Fibroblast of skin of right biceps (primary cell): ENCODE measurements at places on chromosomes 12 and 14.

DNA sequence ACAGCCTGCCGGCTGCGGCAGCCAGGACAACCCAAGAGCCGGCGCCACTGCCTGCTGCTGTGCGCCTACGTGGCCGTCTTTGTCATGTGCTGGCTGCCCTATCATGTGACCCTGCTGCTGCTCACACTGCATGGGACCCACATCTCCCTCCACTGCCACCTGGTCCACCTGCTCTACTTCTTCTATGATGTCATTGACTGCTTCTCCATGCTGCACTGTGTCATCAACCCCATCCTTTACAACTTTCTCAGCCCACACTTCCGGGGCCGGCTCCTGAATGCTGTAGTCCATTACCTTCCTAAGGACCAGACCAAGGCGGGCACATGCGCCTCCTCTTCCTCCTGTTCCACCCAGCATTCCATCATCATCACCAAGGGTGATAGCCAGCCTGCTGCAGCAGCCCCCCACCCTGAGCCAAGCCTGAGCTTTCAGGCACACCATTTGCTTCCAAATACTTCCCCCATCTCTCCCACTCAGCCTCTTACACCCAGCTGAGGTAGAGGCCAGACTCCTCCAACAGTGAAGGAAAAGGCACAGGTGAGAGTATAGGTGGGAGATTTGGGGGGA lies 10.3 kb downstream of the ZBTB39 start:
- no peak for DNase-seq

DNA sequence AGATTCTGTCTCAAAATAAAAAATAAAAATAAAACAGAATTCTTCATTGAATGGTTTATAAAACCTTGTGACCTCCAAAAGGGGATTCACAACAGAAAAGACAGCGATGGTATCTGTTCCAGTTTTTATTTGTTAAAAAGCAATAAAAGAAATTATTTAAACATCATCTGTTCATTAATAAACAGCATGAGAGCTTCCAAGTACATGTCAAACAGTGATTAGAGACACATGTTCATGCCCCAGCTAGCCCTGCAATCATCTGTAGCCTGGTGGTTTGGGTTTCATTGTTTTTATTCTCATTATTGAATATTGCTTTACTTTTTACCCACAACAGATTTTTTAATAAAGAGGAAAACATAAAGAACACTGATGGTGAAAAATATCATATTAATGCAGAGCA lies 173.3 kb downstream of the ANO2 start:
- DNase-seq: no peak

DNA sequence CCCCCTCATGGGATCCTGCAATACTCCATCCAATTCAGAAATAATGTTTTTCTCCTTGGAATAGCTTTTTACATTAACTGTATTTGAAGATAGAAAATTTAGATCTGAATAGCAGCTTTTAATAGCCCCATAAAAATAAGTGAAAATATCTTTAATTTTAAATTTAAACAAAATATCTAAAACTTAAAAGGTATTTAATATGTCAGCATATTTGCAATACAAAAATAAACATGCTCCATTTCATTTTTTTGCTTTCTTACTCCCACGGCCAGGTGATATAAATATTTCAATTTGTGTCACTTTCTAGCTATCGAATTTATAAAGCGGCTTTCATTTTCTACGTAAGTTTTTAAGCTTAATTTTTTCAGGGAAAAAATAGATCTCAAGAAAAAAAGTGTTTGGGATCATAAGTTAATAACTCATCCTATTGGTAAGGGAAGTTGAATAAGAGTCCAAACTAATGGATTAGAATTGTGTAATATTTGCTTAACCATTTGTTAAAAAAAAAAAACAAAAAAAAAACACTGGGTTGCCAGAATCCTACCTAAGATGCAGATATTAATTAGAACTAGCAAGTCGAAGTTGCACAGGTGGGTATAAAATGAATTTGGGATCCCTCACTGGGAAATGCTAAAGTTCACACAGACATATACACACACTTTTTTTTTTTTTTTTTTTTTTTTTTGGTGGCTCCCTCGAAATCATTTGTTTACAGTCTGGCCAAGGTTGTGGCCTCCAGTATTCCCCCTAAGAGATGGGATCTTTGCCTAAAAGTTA lies 47.6 kb downstream of the PPP2R5C start:
- no peak for DNase-seq

DNA sequence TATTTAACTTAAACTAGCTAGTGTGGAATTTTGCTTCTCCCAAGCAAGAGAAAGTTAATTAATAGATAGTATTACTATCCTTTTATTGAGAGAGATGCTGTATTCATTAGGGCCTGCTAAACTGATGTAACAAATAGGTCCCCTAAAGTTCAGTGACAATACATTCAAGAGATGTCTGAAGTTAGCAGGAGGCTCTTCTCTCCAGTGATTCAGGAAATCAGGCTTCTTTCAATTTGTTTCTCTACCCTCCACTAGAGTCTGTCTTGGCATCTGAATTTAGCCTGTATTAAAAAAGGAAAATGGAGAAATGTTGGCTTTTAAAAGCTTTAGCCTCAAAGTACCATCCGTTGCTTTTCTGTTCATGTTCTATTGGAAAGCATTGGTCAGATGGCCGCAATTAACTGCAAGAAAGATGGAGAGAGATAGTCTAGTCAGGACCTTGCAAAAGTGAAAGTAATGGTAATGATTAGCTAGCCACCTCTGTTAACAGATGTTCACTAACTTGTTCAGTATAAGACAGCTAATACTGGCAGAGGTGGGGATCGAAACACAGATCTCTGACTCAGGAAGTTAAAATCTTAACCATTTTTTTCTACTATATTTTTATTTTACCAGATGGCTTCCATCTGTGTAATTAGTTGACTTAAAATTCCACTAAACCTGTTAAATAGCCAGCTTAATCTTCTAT lies 786.8 kb downstream of the TMTC2 start:
- DNase-seq: peak; percentile 7

DNA sequence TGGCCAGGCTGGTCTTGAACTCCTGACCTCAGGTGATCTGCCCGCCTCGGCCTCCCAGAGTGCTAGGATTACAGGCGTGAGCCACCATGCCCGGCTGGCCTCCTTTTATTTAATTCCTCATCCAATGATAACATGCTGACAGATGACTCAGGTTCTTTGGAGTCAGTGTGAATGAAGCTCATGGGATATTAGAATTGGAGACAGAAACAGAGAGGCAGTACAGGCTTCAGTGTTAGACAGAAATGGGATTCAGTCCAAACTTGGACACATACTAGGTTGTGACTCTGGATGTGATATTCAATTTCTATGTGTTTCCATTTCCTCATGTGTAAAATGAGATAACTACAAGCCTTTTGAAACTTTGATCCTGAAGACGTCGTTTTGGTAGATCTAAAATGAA lies 47.3 kb downstream of the PDE3A start:
- peak; percentile 17 for DNase-seq

GRCh38 chr14:68864361-68864750 lies 71.5 kb upstream of the ZFP36L1 start:
- peak; percentile 22 for DNase-seq

DNA sequence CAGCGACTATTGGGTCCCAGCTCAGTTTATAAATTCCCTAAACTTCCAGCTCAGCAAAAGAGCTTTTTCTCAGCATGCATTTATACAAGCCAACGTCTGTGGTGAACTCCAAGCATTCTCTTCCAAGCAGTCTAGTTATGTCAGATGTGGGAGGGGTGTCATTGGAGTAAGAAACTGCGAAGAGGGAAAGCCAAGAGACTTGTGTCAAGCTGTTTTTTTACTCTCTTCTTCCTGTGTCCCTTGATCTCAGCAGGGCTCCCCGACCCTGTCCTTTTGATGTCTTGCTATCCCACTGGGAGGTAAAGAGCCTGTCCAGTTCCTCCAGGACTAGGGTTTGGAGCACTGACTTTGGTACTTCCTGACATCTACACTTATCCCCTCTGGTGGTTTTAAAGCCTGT lies 69.0 kb downstream of the PPM1H start:
- peak; percentile 46 for DNase-seq

DNA sequence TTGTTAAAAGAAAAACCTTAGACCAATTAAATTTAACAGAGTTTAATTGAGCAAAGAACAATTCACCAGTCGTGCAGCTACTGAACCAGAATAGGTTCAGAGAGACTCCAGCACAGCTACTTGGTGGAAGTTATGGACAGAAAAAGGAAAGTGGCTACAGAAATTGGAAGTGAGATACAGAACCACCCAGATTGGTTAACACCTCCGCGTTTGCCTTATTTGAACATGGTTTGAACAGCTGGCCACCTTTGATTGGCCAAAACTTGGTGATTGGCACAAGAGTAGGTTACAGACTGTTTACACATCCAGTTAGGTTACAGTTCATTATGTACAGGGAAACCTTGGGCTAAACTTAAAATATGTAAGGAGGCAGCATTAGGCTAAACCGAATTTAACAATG lies 54.9 kb downstream of the SRGAP1 start:
- no peak for DNase-seq

GRCh38 chr12:52436828-52437474 lies 2.8 kb upstream of the KRT75 start:
- DNase-seq: no peak

DNA sequence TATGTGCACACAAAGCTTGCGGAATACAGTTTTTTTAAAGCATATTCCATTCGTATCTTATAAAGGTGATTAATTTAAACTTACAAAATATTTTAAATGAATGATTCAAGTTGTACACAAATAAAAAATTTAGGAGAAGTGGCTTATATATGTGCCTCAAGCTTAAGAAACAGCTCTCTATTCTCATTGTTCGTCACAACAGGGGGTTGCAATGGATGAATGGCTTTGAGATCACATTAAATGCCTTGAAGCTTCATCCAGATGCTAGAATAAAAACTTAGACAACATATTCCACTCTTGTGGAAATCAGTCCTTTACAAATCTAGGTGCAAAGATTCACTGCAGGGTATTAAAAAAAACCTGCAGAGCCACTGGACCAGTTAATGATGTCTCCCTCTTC lies 303.9 kb upstream of the LRFN5 start:
- DNase-seq: no peak

DNA sequence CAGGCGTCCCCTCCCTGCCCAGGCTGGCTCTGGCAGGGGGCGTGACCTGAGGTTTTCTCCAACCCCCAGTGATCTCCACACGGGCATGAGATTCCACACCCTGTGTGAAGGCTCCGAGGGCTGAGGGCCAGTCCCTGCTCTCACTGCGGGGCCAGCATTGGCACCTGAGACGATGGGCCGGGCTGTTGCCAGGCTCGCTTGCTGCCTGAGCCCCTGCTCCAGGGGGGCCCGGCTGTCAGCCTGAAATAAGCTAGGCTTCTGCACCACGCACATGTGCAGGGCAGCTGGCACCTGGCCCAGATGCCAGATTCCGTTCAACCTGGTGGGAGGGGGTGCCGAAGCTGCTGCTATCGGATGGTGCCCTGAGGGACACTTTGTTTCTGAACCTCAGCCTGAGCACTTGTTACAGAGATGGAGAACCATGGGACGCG lies 196.5 kb upstream of the PRMT8 start:
- DNase-seq: no peak

DNA sequence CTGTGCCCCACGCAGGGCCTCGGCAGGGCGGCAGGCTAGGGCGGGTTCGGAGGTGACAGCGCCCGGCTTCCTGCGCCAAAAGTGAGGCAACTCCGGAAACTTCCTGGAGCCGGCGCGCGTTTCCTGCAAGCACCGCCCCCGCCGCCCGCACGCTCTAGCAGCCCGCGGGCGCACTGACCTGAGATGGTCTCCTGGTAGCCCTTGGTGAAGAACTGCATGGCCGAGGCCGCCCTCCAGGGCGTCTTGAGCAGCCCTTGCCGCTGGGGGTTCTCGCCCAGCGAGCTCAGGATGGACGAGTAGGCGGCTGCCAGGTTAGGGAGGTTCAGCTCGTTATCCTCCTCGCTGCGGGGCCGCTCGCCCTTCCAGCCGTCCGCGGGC lies 494 bp downstream of the GCH1 start:
- DNase-seq: peak; percentile 43

DNA sequence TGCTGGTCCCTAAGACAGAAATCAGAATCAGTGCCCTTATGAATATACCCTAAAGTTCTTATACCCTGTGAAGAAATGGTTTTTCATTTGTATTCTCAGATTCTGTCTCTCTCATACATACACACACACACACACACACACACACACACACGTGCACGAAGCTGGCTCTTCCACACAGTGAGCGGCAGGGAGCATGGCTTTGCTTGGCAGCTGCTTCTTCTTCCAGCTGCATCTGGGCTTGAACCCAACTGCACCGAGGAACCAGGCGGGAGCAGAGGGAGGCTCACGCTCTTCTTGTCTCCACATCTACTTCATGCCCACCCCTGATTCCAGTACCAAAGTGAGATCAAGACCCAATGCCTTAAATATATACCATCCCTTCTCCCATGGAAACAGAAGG lies 19.4 kb downstream of the GRIN2B start:
- no peak for DNase-seq

DNA sequence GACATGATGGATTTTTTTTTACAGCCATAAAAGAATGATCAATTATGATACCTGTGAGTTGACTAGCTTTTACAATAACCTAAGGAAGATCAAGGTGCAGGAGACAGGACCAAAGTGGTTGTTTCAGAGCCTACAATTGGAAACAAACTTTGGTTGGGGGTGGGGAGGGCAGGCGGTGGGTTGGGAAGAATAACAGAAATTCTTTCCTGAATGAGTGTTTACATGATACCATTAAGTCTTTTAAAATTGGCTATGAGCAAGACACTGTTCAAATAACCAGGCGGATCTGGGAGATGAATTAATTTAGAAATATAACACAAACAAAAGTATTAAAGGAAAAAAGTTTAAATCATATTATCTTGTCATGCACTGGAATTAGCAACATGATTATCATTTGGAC lies 7.2 kb downstream of the NFYB start:
- peak; percentile 35 for DNase-seq

DNA sequence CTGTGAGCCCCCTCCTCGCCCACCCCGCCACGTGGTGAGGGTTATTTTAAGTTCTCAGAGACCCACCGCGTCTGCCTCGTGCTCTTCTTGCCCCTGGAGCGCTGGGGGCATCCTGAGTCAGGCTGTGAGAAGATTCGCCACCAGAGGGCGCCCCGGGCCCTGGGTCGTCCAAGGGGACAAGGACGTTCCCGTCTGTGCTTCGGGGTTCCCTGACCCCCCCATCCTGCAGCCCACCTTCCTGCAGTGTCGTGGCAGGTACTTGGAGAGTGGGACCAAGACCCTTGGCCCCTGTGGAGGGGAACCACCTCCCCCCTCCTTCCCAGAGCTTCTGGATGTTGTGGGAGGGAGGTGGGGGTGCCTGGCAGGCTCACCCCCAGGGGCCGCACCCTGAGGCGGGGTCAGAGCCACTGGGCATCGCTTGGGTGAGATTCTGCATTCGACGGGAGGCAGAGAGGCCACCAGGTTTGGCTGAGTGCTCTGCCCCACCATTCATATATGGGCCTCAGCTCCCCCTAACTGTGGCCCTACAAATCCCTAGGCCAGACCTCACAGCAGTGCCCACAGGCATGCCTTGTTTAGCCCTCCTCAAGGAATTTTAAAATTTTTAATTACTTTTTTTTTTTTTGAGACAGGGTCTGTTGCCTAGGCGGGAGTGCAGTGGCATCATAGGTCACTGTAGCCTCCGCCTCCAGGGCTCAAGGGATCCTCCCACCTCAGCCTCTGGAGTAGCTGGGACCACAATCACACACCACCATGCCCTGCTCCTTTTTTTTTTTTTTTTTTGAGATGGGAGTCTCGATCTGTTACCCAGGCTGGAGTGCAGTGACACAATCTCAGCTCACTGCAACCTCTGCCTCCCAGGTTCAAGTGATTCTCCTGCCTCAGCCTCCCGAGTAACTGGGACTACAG lies 17.0 kb downstream of the RHOF start:
- DNase-seq: peak; percentile 59
